ENCODE measurements at places on chromosomes 13 and 19.

DNA sequence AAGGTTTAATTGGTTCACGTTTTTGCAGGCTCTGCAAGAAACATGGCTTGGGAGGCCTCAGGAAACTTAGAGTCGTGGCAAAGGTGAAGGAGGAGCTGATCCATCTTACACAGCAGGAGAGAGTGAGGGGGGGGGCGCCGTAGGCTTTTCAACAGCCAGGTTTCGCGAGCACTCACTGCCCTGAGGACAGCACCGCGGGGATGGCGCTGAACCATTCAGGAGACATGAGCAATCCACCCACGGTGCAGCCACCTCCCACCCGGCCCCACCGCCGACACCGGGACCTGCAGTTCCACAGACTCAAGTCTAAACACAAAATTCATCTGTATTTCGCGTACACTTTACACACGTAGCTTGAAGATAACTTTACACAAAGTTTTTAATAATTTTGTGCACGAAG lies 73.6 kb downstream of the KDM4B start:
- DNase-seq: no peak

DNA sequence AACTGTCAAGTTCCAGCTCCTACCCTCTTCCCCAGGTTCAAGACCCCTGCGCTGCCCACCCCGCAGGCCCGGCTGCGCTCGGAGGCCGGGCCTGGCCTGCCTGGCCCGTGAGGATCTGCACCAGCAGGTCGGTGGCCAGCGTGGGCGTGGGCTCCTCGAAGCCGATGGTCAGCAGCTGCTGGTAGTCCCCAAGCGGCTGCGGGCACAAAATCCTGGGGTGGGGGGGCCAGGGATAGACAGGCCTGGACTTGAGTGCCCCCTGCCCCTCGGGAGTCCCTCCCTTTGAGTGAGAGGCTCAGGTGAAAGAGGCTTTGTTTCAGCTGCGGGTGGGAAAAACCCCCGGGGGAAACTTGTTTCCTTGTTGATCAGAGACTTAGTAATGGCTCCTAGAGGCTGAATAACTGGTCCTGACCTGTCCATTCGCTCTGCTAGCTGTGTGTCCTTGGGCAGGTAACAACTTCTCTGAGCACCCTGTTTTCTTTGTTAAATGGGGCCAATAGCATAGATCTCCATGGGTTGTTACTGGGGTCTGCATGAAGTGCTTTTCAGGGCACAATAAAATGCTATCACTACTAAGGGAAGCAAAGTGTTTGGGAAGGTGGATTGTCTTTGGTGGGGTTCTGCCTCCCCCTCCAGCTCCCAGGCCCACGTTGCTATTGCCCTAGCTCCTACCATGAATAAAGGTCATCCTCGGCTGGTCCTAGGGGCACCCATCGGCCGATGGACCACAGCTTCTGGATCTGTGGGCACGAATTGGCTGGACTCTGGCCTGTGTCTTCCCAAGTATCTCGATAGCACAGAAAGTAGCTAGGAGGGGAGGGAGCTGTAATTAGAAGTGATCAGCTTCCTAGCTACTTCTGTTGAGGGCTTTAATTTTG lies 3.5 kb downstream of the C19orf67 start:
- no peak for DNase-seq

DNA sequence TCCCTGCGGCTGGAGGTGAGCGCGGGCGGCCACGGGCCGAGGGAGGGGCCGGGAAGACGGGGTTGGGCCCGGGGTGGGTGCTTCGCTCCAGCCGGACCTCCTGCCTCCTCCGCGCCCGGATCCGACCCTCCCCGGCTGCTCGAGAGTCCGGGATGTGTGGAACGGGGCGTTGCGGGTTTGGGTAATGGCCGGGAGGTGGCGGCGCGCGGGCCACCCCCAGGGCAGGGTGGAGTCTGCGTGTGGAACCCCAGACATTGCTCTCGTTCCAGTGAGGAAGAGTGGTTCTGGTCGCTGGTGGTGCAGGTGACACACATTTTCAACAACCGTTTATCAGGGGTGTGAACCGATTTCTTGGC lies 38.8 kb downstream of the ARHGEF7 start:
- no peak for DNase-seq

DNA sequence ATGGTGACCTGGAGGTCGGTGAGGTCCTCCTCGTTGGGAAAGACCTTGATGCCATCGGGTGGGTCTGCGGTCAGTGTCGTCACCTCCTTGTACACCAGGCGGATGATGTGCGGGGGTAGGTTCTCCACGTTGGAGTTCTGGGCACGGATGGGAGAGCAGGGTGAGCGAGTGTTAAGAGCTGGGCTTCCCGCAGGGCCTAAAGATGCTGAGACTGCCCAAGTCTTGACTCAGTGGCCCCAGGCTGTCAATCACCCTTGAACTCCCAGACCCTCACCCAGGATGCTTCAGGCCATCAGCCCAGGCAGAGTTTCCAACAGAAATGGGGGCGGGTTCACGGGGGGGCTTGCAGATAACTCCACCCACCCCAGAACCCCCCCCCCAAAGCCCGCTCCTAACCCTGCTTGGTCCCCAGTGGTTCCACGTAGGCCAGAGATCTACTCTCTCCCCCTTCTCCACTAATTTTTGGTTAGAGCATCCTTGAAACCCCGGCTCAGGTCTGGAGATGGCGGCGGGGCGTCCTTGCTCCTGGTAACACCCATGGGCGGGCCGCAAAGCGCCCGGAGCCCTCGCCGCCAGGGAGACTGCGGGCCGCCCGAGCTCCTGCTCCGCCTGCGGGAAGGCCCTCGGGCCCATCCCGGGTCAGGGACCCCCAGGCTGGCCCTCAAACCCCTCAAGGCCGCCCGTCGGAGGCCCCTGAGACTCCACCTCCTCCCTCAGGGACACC lies 600 bp downstream of the UBE2S start:
- no peak for DNase-seq

- no peak for DNase-seq
Observed at GRCh38 chr13:102688306-102688973, 6.4 kb downstream of the METTL21C start.
